Kidney capillary endothelial cell (primary cell): ENCODE measurements at places on chromosomes 3 and 15.

- no peak for DNase-seq
Measured at GRCh38 chr3:37765591-37766488, 95.8 kb upstream of the CTDSPL start.

- DNase-seq: no peak
Measured at GRCh38 chr15:90864507-90864906, 3.9 kb upstream of the FURIN start.

DNA sequence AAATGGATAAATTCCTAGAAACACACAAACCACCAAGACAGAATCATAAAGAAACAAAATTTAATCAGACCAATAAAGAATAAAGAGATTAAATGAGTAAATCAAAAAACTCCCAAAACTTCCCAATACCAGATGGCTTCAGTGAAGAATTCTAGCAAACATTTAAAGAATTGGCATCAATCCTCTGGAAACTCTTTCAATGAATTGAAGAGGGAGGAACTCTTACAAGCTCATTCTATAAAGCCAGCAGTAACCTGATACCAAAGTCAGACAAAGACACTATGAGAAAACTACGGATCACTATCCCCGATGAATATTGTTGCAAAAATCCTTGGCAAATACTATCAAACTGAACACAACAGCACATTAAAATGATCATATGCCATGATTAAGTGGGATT, 81.9 kb upstream of the SLCO2A1 start:
- DNase-seq: no peak

GRCh38 chr15:61474796-61475195, 245.7 kb upstream of the RORA start:
- DNase-seq: no peak

DNA sequence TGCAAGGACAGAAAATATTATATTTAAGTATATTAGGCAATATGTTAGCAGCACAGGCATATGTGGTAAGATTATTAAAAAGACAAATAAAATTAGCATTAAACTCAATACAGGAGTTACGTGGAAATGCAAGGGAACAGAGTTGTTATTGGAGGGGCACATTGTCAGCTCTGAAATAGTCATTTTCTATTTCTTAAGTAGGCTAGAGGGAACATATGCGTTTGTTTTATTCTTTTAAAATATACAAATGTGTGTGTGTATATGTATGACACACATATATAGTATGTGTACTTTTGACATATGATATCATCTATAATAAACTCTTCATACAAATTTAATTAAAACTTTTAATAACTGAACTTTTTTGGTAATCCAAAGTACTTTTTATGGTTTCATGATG, 22.8 kb upstream of the VEPH1 start:
- no peak for DNase-seq

DNA sequence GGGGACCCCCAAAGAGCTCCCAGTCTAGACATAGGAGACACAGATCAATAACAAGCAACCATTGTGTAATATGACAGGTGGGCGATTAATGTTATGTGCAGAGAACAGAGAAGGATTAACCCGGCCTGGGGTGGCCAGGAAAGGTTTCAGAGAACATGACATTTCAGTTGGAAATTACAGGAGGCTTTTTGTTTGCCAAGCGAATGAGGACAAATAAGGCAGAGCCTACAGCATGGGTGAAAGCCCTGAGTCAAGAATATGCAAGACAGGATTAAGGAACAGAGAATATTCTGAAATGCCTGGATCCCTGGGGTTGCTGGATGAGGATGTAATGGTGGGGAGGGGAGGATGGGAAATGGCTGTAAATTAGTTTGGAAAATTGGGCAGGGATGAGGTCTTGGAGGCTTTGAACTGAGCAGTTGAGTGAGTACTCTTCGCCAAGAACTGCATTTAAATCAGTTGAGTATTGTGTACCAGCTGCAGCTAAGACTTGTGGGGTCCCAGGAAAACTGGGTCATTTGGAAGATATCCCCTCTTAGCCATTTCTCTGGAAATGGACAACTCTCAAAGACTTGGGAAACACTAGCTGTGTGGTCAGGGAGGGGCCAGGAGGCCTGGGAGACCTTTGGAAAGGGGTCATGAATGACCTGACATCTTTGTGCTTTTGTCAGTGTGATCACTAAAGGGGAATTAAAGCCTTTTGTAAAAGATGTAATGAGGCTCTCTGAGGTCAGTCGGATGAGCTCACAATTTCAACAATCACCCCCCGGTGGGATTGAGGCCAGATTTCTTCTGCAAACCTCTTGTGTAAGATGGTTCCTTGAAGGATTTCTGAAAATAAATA, 198.6 kb upstream of the NR2E3 start:
- DNase-seq: no peak

DNA sequence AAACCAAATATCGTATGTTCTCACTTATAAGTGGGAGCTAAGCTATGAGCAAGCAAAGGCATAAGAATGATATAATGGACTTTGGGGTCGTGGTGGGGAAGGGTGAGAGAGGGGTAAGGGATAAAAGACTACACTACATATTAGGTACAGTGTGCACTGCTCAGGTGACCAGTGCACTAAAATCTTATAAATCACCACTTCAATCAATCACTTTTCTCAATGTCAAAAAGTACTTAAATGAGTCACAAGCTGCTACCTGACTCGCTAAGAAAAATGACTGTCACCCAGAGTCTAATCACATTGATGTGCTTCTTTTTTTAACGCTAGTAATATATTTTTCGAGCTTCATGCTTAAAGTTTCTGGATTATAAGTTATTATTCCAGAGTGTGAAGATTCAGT, 95.5 kb downstream of the CBLB start:
- DNase-seq: no peak

- no peak for DNase-seq
Measured at GRCh38 chr15:54506977-54507524, 528.8 kb downstream of the UNC13C start.

DNA sequence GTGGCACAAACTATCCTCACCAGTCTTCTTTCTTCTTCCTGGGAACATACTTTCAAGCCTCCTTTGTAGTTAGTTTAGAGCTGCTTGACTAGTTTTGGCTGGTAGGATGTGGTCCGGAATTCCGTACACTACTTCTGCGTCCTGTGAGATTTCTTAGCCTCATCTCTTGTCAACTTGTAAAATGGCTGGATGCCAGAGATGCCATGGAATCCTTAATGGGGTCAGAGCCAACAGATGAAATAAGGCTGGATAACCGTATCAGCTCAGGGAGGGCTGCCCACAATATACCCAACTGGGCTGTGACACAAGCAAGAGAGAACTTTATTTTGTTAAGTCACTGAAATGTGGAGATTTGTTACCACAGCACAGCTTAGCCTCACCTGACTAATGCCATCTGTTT, 466.9 kb upstream of the MDFIC2 start:
- no peak for DNase-seq

- DNase-seq: no peak
Measured at GRCh38 chr3:27565201-27565852, 81.1 kb upstream of the SLC4A7 start.

DNA sequence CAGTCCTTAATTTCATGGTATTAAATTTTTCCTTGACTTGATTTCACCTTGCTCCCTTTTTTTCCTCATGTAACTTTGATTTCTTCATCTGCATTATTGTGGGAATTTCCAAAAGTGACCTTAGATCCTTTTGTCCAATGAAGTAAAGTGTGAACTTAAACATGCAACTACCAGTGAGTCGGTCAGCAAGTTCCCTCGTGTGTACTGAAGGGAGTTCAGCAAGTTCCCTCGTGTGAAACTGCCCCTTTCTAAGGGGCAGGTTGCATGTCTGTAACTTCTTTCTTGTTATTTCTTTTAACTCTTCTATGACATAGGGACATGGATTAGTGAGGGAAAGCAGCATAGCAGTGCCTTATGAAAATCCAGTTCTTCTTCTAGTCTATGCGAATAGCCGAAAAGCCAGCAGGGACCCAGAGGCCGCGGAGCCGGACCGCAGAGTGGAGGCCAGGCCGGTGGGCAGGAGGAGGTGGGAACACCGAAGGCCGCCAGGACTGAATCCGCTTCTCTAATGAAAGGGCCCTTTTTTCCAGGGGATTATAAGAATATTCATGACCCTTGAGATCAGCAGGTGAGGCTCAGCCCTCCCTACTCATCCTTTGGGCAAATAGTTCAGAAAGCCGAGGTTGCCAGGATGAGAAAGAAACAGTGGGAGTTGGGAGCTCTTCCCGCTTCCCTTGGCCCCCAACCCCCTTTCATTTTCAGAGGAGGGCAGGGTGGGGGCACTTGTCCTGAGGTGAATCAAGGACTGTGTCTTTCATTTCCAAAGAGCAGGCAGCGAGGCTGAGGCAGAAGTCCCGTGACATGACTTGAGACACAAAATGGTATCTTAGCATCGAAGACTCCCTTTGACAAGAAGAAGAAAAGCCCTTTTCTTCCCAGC, 117.5 kb downstream of the OPA1 start:
- DNase-seq: no peak

DNA sequence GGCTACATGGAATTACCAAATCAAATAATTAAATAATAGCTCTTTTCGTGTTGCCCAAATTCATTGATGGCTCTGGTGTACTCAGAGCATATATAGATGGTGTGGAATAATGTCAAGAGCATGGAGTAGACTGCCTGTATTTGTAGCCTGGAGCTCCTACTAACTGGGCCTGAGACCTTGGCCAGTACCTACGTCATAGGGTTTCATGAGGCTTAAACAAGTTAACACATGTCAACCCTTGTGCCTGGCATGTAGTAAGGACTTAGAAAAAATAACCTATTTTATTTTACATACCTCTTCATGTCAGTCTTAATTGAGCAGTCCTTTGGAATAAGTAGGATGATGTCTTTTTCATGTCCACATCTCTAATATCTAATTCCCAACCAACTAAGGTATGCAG, 223.7 kb upstream of the DPH6 start:
- no peak for DNase-seq

DNA sequence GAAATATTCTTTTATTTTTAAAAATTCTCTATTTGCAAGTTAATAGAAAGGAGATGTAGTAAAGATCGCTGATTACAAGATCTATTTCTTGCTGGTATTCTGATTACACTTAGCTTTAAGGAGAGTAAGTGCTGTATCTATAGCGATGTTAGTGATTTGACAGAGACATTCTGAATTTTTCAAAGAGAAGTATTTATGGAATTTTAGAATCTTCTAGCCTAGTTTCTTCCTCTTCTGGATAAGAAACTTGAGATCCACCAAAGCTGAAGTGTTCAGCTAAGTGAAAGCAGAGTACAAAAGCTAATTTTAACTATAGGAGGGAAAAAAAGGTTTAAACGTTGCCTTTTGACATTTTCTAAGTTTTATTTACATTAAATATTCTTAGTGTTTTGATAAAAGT, 72.1 kb upstream of the RARB start:
- no peak for DNase-seq

- no peak for DNase-seq
Measured at GRCh38 chr15:70127770-70128413, 30.2 kb upstream of the TLE3 start.

DNA sequence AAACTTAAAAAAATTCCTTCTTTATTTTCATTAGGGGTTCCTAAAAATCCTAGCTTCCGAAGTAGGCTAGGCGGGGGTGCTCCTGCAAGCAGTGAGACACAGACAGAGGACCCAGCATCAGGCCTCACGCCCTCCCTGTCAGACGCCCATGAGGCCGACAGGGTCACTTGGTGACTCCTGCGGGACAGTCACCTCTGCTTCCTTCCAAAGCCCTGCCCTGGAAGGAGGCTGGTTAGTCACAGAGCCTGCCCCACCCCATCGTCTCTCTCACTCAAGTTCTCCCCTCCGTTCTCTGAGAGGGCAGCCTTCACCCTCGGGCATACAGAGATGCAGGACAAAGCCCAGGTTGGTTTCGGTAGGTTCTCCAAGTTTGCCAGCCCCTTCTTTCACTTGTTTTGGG, 38.6 kb downstream of the EHD4 start:
- peak; percentile 87 for DNase-seq

DNA sequence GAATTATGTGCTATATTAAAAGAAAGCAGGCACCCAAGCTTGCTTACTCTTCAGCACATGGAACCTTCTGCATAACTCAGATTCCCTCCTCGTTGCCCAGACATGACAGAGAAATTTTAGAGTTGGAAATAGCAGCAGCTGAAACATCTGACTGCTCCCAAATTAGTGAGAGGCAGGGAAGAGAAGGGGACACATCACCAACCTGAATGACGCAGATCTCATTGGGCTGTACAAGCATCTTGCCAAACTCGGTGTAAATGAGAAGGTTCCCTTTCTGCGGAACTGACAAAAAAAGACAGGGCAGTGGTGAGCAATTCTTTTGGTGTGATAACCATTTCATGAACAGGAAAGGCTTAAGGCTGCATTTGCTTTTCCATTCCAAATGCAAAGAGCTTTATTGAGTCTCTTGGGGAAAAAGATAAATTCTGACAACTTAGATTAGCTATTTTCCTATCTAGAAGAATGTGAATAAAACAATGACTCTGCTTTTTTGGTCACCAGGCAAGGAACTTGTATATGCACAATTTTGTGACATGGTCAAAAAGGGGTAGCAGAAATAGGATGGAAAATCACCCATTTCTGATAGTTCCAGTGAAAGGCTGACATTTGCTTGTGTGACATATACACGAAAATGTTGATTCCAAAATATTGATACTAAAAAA, 35.1 kb downstream of the HGD start:
- DNase-seq: no peak

DNA sequence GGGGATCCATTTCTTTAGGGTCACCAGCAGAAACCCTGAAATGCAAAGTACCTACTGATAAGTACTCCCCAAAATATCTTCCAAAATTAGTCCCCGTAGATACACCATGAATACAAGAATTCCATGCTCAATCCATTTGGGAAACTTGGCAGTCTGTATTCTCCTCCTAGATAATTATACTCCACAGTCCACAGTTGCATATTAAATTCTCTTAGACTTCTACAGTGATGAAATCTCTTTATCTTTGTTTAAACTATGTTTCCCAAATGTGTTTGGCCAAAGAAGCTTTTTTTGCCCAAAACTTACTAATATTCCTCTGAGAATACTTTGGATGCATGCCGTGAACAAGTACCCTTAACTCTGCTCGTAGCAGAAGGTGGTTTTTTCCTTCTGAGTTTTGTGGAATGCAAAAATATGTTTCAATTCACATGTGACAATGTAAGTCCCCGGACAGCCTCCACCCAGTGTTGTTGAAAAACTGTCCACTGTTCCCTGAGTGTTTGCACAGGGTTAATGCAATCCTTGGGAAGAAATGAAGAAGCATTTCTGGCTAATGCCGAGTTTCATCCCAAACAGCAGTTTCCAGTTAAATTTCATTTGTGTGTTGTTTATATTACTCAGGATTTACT, 126.7 kb downstream of the ARNT2 start:
- no peak for DNase-seq

- no peak for DNase-seq
Measured at GRCh38 chr3:104460477-104461406, 906.0 kb upstream of the ALCAM start.

GRCh38 chr3:114333923-114334240, 40.1 kb downstream of the TIGIT start:
- no peak for DNase-seq

DNA sequence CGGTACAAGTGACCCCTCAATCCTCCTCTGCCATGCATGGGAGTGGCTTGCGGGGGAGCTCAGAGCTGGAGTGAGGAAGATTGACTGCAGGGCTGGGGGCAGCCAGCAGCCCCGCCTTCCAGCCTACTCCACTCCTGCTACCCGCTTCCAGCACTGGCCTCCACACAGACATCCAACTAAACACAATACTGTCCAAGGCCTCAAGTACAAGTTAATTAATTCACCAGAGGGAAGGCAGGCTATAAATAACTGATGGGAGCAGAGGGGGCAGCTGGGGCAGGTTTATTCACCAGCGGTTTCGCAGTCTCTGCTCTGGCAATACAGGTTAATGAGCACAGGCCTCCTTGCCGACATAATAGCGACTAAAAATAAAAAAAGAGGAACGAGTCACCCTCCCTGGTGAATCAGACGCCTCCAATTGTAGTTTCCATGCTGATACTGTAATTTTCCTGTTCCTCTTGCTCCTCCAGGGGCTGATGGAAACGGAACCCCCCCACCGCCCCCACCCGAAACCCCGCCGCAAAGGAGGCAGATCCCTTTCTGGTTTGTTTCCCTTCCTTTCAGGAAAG, 166.4 kb upstream of the TLE3 start:
- DNase-seq: no peak
